ENCODE measurements at places on chromosomes 11 and 22.

DNA sequence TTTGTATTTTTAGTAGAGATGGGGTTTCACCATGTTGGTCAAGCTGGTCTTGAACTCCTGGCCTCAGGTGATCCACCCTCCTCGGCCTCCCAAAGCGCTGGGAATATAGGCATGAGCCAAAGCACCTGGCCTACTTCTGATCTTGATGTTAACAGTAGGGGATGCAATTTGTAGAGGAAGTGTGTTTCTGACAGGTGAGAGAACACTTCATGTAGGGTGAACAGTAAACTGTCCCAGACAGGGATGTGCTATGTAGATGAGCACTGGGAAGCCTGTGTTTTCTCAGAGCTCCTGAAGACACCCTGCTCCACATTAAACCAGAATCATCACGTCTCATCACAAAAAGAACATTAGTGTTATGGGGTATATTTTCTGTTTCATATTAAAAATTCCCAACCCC, 45.1 kb downstream of the UBASH3B start:
- no peak for DNase-seq

GRCh38 chr11:47062736-47063135, 113.9 kb downstream of the ARFGAP2 start:
- DNase-seq, result no peak

GRCh38 chr11:75214411-75214821, 26.2 kb upstream of the TPBGL start:
- peak; percentile 88 for DNase-seq

DNA sequence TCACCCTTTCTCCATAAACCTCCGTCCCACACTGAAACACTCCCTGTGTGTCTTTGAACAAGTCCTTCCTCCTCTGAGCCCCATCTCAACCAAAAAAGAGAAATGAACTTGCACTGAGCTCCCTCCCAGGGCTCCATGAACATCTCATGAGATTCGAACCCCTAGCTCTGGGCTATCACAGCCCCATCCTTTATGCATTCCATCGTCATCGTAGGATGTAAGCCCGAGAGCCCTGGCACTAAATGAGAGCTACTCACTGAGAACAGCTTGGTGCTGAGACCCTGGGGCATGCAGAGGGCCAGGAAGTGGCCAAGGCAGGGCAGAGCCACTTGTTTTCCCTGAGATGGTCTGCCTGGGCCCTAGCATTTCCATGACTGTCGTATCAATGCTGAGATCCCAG, 12.9 kb upstream of the SLC43A3 start:
- DNase-seq, result no peak

DNA sequence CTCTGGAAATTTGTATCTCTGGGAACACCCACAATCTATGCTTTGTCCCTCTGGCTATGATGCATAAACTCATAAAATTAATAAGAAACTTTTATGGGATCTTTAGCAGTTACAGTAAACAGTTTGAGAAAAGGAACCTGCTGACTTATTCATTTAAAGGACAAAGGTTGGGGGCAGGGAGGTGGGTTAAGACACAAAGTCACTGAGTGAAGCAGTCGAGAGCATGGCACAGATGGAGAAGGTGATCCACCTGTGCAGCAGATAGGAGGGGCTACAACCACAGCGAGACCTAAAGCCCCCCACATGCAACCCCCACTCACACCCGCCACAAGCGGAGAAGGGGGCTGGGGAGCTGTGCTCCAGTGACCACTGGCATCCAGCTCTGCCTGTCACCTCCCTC, 45.0 kb downstream of the SMCO4 start:
- no peak for DNase-seq

DNA sequence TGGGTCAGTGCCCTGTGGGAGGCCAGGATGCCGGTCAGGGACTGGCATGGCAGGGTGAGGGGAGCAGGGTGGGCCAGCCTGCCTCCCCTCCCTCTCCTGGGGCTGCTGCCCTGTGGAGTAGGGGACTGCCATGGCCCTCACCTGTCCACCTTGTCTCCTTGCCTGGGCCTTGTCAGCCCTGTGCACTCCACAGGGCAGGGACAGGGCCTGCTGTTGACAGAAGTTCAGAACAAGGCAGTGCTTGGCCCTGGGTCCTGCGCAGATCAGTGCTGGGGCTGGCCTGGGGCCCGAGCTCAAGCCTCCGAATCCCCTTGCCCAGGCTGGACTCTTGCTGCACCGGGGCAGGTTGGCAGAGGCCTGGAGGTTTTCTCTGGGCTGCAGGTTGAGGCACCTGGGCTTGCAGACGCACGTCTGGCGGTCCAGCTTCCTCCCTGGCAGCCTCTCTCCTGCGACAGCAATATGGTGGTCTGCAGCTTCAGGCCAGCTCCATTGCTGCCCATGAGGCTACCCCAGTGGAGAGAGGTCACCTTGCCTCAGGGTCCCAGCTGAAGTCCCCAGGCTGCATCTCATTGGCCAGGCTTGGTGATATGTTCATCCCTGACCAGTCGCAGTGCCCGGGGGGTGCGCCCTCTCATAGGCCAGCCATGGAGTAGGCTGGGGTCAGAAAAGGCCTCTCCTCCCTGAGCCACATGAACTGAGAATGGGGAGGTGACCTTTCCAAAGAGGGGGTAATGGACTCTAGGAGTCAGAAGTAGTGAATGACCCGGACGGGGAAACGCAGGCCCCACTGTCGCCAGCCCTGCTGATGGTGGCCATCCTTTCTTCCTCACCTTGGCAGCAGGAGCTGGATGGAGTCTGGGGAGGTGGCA, 21.5 kb upstream of the CHKA start:
- no peak for DNase-seq

DNA sequence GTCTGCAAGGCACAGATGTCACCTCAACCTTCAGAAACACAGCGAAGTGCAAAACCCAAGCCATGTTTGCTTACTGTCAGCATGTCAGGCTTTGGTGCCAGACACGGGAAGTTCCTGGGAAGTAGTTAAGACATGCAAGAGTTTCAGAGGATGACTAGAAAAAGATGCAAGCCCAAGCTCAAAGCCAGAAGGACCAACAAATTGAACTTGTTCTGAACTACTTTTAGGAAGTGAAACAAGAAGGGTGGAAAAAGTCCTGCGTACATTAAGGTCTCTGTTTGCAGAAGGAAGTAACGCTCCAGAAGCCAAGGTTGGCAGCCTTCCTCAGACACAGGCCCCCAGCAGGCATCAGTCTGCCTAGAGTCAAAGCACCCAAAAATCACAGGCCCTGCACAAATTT, 2.6 kb downstream of the AP1B1 start:
- DNase-seq, result no peak

DNA sequence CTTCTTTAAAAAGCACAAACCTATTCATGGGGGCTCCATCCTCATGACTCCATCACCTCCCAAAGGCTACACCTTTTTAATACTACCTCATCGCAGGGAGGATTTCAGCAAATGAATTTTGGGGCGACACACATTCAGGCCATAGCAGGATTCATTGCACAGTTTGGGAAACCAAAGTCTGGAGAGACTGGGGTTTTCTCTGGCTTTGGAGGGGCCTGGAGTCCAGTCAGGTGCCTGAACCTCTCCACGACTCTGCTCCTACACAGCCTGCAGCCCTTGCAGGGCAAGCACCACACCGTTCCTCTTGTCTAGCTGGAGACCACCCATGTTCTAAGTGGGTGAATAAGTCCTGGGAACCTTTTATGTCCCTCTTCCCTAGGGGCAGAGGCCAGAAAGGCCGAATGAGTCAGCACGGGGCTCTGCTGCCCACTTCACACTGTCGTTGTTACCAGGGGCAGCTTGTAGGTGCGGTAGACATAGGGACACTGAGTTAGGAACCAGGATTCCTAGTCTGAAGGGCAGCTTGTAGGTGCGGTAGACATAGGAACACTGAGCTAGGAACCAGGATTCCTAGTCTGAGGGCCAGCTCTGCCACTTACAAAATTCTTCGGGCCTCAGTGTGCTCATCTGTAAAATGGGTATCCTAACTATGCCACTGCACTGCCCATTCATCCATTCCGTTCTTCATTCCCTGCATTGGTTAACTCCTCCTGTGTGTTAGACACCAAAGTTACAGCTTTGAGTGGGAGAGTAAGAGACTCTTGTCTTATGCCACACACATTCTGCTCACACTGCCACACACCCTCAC, 251.7 kb upstream of the B3GAT1 start:
- DNase-seq, result no peak

Measured in activated CD4-positive, alpha-beta T cell treated with anti-CD3 and anti-CD28 coated beads for 48 hours (primary cell).